ENCODE measurements at places on chromosomes 3 and 15. TPM values are rescaled to one million over a fixed set of nuclear protein-coding genes. Genes with fewer than 3 reads are reported as not detected.

The AP3B2 gene
- 0.26 TPM for total RNA-seq

The PLA2G4E gene
- total RNA-seq: not detected

The HHLA2 gene
- 0.26 TPM for total RNA-seq

The CHP1 gene
- 187 TPM for total RNA-seq

The CCDC50 gene
- total RNA-seq: 90.2 TPM

The SLC35G2 gene
- 7.8 TPM for total RNA-seq

The GOLGA6L10 gene
- not detected for total RNA-seq

The ATP13A5 gene
- total RNA-seq: not detected

The FAM107A gene
- total RNA-seq: 0.32 TPM

The GPR27 gene
- not detected for total RNA-seq

The CFAP100 gene
- total RNA-seq: not detected

The SEMA3G gene
- total RNA-seq: 0.40 TPM

The ALAS1 gene
- total RNA-seq: 45.7 TPM

The ANKRD63 gene
- total RNA-seq: not detected

The CLN6 gene
- 11.6 TPM for total RNA-seq

The DNAJB8 gene
- not detected for total RNA-seq

The LRRC31 gene
- total RNA-seq: not detected

The KNG1 gene
- not detected for total RNA-seq

The GPR156 gene
- 0.78 TPM for total RNA-seq

The EIF1B gene
- total RNA-seq: 20.0 TPM

The ADAMTS7 gene
- 10.6 TPM for total RNA-seq

The CYP11A1 gene
- not detected for total RNA-seq

The HTR3E gene
- total RNA-seq: not detected

The SPSB4 gene
- total RNA-seq: not detected

The COL6A6 gene
- not detected for total RNA-seq

The PPIB gene
- 713 TPM for total RNA-seq

The IL17RB gene
- not detected for total RNA-seq

The MAGI1 gene
- 6.4 TPM for total RNA-seq

The JAGN1 gene
- 43.6 TPM for total RNA-seq

The MORC1 gene
- total RNA-seq: not detected

The THSD4 gene
- total RNA-seq: 2.6 TPM

The CDHR4 gene
- total RNA-seq: not detected
